Right lung (tissue), 10 donors: ENCODE measurements at places on chromosomes 16 and 17.

DNA sequence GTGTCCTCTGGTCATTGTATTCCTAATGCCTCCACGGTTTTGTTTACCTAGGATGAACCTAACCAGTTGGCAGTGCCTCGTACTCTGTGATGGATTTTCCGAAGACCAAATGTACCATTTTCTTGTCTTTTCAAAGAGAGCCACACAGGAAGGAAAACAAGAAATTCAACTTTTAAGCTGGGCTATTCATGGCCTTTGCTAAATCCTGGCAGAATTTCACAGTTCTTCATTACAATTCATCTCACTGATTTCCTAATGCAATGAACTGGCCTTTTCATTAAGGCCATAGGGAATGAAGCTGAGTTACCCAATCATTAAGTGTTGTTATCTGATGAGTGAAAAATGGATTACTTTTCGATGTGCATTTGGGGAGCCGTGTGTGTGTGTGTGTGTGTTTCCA lies 7.9 kb upstream of the KCNJ16 start:
- DNase-seq, result no peak

DNA sequence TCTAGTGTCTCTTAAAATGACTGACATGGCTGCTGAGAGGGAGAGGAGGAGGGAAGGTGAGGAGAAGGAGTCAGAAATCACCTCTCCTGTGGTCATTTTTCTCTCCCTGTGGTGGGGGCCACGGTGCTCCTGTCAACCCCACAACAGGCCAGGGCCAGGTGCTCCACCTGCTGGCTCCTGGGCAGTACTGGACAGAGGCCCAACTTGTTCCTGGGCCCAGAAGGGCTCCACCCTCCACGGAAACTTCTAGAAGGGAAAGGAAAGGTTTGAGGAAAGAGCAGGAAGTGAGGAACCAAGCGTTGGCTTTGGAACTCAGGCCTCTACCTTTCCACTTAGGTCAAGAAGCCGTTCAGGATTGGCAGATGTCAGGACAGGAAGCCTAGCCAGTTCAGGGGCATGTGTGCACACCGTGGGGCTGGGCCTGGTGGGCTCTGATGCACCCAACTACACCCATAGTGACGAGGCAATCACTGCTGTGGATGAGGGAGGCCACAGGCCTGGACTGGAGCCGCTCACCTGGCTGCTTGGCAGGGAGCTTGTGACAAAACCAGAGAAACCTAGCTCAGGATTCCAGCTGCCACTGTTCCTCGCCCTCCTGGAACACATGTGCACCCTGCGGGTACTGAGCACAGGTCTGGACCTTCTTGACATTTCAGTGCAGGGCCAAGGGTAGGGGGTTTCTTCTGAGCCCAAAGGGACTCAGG lies 36.1 kb downstream of the WNT3 start:
- DNase-seq, result no peak

- no peak for DNase-seq
Measured at GRCh38 chr17:55037828-55038227, 69.3 kb downstream of the STXBP4 start.

DNA sequence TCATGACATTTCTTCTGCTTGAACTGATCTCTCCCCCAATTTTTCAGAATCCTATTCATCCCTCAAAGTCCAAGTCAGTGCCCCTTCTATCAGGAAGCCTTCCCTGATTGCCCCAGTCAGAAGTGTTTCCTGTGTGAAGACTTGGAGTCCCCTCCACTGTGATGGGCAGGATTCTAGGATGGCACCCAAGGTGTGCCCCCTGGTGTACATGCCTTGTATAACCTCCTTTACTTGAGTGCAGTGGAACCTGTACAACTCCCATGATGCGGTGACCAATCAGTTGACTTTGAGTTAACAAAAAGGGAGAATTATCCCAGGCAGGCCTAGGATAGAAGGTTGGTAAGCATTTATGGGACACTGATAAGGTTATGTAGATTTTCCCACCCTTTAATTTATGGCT lies 23.4 kb downstream of the MYH13 start:
- no peak for DNase-seq

DNA sequence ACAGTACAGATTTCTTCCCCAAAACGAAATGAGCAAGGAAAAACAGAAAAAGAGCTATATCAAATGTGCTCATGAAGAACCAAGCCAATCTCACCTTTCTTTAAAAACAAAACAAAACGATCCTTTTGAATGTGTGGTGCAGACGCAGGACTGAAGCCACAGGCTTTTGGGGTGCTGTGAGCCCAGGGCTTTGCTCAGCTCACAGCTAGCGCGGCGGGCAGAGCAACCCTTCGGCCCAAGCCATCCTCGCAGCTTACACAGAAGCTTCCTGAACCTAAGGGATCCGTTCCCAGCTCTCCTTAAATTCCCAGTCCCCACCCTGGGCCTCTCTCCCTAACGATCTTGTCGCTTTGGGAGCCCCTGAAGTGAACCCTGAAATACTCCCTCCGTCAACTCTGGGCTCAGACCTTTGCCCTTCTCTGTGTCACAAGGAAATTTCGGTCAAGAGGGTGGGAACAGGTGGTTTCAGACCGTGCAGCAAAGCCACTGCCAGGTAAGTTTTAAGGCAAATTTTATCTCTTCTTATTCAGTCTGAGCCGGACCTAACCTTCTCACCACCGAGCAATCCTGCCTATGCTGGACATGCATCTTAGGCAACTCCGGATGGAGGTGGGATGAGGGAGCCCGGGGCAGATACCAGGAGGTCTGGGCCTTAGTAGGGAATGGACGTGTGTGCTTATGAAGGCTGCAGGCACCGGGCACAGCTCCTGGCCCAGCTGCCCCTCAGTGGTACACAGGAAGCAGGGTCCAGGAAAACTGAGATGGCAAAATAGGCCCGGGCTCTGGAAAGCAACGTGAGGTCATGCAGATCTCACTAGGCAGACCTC lies 52.0 kb downstream of the COTL1 start:
- DNase-seq, result no peak

- DNase-seq, result no peak
Measured at GRCh38 chr17:28849281-28849680, 5.5 kb upstream of the ERAL1 start.

DNA sequence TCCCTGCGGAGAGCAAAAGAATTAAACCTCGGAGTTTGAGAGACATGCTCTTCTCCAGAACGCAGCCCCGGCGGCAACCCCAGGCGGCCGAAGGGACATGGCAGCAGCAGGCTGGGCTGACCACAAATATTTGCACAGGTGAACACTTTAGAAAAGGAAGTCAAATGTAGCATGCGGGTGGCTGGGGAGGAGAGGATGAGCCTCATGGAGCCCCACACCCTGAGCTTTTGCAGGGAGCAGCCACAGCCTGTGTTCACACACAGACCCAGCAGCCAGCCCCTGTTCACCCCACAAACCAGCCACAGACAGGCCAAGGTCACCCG lies 17.8 kb downstream of the HS3ST6 start:
- DNase-seq, result no peak

DNA sequence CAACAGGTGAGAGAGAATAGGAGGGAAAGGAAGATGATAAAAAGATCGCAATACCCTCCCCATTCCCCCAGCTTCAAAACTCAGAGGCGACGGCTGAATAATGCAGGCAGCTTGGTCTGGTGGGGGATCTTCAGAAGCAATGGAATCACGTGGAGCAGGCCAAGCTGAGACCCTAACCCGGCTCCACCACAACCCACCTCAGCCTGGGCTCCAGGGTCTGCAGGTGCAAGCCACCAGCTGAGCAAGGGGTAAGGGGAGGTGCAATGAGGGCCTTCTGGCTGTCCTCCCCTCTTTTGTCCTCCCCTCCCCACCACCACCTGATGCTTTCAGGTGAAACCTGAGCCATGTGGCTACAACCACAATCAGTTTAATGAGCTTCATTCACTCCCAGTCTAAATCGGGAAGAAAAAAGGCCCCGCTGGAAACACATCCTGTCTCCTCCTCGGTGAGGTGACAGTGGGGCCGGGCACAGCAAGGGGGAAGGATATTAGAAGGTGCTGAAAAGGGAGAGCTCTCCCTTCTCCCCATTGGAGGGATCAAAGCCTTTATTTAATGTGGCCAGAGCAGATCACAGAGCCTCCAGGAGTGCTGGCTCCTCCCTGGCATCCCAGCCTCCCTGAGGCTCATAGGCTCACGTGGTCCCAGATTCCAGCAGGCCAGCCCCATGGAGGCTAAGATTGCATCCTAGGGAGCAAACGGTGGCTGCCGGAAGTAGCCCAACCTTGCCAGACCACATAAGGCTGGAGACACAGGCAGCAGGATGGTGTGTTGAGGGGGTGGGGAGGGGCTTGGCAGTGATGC lies 261.0 kb downstream of the SOX9 start:
- no peak for DNase-seq

- no peak for DNase-seq
Measured at GRCh38 chr17:63798572-63799106, 24.7 kb downstream of the DDX42 start.

DNA sequence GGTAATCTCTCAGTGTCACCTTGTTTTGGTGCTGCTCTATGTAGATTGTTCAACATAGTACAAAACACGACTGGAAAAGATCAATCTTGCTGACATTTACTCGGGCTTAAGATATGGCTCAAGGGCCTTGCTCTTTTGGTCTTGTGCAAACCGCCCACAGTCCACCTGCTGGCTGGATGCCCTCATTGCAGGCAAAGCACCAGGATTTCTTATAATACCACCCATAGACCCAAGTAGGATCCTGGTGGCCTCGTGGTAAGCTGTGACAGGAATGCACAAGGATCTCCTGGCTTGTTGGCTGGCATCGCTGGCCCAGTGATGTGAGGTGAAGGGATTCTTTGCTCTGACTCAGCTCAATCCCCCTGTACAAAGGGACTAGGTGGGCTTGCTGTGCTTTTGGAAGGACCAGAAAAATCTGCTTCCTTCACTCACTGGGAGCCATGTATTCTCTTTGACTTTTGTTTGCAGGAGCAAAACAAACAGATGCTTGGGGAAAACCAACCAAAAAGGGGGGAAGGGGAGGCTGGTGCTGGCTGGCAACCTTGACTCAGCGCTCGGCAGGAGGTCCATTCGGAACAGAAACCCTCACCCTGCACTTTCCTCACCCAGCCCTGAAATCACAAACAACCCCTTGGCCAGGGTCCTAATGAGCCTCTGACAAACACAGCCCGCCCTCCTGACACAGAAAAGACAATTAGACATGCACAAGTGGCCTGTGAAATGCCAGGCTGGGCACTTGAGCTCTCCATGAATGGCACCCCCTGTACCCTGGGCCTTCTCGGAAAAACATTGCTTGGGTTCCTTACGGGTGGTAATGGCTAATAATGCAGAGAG lies 36.6 kb upstream of the MED9 start:
- no peak for DNase-seq

GRCh38 chr16:52407778-52408177 lies 139.2 kb downstream of the TOX3 start:
- DNase-seq, result no peak

- no peak for DNase-seq
Measured at GRCh38 chr16:89498839-89499238, 8.5 kb upstream of the ANKRD11 start.

- no peak for DNase-seq
Measured at GRCh38 chr16:53428681-53429080, 5.6 kb upstream of the RBL2 start.

GRCh38 chr16:2486645-2487516 lies 12.0 kb downstream of the TBC1D24 start:
- DNase-seq, result no peak

DNA sequence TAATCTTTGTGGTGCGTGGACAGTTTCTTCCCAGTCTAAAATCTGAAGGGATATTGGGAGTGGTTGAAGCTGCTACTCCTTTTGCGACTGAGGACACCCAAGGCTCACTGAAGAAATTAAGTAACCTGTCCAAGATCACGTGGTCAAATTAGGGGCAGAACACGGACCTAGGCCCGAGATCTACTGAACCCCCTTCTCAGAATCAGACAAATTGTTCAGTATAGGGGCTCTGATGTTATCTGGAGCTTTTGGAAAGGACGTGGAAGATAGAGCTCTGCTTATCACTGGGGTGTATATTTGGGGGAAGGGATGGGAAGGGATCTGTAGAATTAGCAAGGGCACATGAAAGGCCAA lies 857 bp downstream of the TANGO6 start:
- no peak for DNase-seq

GRCh38 chr16:85469929-85470590 lies 143.1 kb upstream of the GSE1 start:
- DNase-seq, result no peak

DNA sequence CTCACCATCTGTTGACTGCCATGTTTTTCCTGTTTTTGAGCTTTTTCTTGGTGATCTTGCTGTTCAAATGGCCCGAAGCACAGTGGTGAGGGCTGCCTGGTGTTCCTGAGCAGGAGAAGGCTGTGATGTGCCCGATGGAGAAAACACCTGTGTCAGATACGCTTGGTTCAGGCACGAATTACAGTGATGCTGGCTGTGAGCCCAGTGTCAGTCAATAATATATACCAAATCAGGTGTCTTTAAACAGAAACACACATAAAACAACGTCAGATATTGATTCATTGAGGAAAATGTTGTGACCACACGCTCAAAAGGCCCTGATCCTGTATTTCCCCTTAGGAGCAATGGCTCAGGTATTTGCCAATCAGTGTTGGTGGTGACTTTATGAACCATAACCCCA lies 111.7 kb downstream of the SDR42E1 start:
- DNase-seq, result no peak
